ENCODE measurements at places on chromosomes 6 and 20.

- DNase-seq: no peak
Measured at GRCh38 chr20:36116807-36117441, 37.6 kb upstream of the EPB41L1 start.

GRCh38 chr6:137677709-137678108, 183.5 kb upstream of the OLIG3 start:
- no peak for DNase-seq

DNA sequence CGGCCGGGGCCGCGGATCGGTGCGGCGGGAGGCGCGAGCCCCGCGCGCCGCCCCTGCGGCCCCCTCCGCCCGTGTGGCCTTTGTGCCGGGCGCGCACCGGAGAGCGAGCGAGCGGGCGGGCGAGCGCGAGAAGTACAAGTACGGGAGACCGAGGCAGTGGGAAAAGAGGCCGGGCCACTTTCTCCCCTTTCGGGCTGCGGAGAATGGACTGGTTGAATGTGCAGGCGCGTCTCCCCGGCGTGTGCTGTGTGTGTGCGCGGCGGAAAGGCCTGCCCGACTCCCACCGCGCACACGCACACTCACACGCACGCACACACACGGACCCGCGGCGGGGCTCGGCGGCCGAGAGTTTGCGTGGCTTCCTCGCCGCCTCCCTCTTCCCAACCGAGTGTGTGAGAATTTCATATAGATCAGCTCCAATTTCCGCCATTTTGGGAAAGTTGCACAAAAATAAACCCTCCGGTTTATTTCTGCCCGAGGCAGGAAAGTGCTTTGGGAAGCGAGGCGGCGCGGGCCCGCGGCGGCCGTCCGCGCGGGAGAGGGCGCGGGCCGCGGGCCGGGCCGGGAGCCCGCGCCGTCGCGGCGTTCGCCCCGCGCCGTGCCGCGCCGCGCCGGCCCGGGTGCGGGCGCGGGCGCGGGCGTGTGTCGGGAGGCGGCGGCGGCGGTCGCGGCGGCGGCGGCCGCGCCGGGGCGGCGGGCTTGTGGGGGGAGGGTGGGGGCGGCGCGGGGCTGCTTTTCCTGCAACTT, 1.1 kb downstream of the L3MBTL3 start:
- no peak for DNase-seq

DNA sequence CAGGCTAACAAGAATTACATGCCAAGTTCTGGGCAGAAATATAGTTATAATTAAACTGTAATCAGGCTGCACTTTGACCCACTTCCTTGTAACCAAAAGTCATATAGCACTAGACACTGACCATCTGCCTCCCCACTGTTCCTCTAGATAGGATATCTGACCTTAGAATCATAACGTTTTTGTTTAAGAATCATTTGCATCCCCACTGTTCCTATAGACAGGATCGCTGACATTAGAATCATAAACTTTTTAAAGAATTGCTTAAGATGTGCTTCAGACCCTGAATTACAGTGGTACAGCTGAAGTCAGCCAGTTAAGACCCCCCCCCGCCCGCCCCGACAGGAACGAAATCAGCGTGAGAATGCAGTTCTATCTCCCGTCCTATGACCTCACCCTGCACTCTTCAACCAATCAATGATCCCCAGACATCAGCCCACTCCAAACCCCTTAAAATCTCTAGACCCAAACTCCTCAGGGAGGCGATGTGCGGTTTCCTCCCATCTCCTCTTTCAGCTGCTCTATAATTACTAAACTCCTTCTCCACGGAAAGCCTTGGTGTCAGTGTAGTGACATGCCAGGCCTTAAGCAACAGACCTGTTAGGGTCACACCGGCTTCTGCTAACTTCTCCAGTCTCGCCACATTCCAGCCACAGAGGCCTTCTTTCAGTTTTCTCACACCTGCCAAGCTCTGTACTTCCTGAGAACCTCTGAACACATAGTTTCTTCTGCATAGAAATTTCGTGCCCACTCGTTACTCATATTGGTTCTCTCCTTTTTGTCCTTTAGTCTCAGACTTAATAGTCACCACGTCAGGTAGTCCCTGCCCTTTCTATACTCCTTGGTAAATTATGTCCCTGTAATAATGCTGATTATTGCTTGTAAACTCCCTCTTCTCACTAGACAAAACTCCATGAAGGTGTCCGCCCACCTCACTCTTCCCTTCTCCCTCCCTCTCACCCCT, 93.5 kb downstream of the DTNBP1 start:
- no peak for DNase-seq

GRCh38 chr20:19789446-19789845, 31.4 kb downstream of the RIN2 start:
- DNase-seq: no peak

GRCh38 chr6:136251394-136251793, 1.3 kb upstream of the MTFR2 start:
- DNase-seq: no peak

DNA sequence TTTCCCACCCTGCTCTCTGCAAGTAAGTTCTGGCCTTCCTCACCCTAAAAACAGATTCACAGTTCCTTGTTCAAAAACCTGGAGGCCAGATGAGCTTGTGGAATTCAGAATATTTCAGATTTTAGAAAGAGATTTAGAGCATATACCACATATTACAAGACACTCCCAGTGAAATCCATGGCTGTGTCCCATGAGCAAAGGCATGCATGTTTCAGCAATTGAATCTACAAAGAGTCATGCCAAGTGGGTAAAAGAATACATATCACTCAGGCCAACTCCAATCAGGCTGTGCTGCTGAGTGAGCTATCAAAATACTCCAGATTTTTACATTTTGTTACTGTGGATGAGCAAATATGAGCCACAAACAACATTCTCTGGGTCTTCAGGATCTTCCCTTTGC, 10.2 kb upstream of the NEDD9 start:
- no peak for DNase-seq

- no peak for DNase-seq
Measured at GRCh38 chr6:48222241-48222640, 111.2 kb upstream of the PTCHD4 start.

- DNase-seq: no peak
Measured at GRCh38 chr6:102223942-102224341, 830.4 kb downstream of the GRIK2 start.

Measured in NCI-H187 (cell line).